Activated T-helper 17 cell treated with anti-CD3 and anti-CD28 coated beads, Interleukin-2, amount 50 U/mL, for 72 hours (primary cell): ENCODE measurements at places on chromosomes 12 and 14. TPM values are rescaled to one million over a fixed set of nuclear protein-coding genes. Genes with fewer than 3 reads are reported as not detected.

The SERPINA10 gene
- not detected for total RNA-seq

- no peak for ATAC-seq
Measured at GRCh38 chr12:114884575-114884974, 200.6 kb upstream of the TBX3 start.

DNA sequence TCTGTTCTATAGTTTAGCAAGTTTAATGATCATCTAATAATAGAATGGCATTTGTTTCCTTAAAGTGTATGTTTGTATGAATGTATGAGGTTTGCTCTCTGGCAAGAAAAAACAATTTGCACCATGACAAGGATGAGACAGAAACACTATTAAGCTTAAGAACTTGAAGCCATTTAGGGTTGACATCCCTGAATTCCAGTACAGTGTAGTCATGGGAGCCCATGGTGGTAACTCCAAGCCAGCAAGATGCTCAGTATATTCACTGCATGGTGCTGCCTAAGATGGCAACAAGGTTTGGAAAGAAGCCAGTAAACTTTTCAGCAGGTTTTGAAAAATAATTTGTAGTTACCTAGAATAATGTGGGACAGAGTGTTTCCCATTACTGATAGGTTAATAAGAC is 158.6 kb downstream of the PRIMA1 start:
- ATAC-seq: no peak

GRCh38 chr12:19841451-19841850 is 402.2 kb downstream of the AEBP2 start:
- ATAC-seq: no peak

- peak; percentile 93 for ATAC-seq
Measured at GRCh38 chr14:102362084-102362483, 606 bp downstream of the CINP start.

GRCh38 chr12:49538510-49539403 is at the start of gene KCNH3:
TSS of gene KCNH3 (plus strand) at chr12:49539030. CDS start at chr12:49539417, 387 bp downstream.
- peak; percentile 84 for ATAC-seq

The POTEG gene
- total RNA-seq: not detected

DNA sequence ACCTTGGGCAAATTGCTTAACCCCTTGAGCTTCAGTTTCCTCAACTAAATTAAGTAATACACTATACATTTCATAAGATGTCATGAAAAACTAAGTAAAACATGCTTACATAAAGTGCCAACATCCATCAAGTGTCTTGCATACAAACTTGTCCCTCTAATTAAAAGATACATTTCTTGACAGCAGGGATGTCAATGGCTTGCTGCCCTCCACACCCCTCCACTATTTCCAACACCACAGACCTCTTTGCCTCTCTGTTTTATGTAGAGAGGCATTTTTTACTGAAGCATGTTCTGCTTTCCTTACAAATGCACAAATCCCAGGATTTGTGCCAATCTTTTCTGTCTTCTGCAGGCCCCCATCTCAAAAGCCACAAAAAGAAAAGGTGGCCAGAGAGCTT is 89.0 kb upstream of the HOXC13 start:
- no peak for ATAC-seq

DNA sequence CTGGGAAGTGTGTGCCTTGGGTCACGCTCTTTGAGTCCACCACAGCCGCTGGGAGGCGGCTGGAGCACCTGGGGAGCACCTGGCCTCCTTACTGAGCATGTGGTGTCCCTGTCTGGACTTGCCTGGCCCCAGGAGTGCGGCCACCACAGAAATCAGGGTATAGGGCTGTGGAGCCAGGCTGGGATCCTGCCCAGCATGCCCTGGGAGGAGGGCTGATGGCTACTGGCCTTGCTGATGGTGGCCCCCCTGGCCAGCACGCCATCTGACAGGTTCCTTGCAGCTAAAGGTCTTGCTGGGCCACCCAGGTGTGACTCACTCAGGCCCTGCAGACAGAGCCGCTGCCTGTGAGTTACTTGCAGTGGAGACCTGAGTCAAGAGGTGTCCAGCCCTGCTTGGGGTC is 6.0 kb downstream of the ULK1 start:
- ATAC-seq: no peak

DNA sequence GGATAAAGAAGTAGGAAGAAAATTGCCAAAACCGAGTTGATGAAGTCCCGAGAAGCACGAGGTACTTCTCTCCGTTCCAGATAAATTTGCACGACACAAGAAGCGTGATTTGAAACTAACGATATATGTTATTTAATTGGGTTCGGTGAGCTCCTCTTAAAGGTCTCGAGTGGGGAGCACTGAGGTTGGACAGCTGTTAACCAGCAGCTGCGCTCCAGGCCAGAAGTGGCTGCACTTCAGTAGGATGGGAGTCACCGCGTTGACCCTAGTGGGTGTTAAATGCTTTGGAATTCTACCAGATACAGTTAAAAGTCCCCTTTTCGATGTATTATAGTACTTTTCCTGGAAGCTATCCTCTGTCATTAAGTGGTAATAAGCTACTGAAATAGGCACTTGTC is 953 bp upstream of the DCAF5 start:
- no peak for ATAC-seq

The DHRS7 gene
- 47.6 TPM for total RNA-seq

GRCh38 chr12:132222096-132222807 is 78.0 kb downstream of the NOC4L start:
- peak; percentile 37 for ATAC-seq

GRCh38 chr14:34003082-34003668 is 52.3 kb upstream of the EGLN3 start:
- peak; percentile 60 for ATAC-seq

The SALL2 gene
- total RNA-seq: 1.2 TPM

The VWF gene
- 0.04 TPM for total RNA-seq

- no peak for ATAC-seq
Measured at GRCh38 chr14:82447586-82447985, 913.9 kb upstream of the SEL1L start.

The ANKS1B gene
- total RNA-seq: 2.0 TPM

- no peak for ATAC-seq
Measured at GRCh38 chr14:93185349-93185720, 218 bp downstream of the LYSET start.

- ATAC-seq: no peak
Measured at GRCh38 chr14:49923442-49923841, 30.6 kb downstream of the ARF6 start.

The TAS2R30 gene
- 6.0 TPM for total RNA-seq

DNA sequence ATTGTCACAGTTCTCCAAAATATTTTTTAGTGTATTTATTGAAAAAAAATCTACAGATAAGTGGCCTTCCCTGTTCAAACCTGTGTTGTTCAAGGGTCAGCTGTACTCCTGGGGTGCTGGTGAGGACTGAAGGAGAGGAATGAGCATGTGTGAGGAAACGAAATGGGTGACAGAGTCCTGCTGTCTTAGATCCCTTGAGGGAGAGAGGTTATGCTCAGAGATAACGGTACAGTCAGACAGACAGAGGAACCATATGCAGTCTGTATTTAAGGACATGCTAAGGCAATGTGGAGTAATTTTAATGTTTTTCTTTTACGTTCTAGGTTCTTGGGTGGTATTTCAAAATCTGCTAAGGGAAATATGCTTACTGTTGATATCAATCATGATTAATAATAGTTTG is 352.9 kb upstream of the RGS6 start:
- no peak for ATAC-seq

The NEUROD4 gene
- total RNA-seq: not detected

- no peak for ATAC-seq
Measured at GRCh38 chr14:106681161-106681560, 1154.8 kb downstream of the TMEM121 start.
